Left cardiac atrium (tissue), 4 donors: ENCODE measurements at places on chromosomes 16 and 17.

DNA sequence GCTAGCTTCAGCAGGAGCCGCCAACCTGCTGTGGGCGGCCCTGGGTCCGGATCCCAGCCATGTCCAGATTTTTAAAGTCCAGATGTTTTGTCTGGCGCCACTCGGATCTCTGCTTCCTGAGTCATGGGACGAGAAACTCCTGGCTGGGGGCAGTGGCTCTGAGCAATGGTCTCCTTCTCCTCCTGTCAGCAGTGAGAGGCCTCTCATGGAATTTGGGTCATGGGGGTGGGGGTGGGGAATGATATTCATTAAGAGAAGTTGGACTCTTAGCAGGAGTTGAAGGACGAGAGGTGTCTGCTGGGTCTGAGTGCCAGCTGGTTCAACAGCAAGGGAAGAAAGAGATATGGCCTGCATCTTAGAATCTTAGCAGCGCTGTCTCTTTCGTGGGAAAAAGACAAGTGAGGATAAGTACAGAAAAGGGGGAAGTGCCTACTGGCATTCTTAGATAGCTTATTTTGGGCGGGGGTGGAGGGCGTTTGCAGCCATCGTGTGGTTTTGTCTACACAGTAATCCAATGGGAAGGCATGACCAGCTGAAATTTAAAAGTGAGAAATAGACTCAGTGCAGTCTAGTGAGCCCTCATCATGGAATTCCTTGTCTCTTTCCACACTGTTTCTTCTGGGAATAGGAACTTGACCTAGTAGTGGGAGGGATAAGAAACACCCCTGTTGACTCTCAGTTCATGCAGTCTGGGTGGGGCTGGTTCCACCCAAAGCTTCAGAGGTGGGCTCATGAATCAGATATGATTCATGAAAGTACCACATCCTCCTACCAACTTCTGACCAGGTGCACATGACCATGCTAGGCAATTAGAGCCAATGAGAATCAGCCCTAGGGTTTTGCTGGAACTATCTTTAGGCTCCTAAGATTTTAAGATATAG lies 80.5 kb downstream of the MYH13 start:
- peak; percentile 62 for DNase-seq

DNA sequence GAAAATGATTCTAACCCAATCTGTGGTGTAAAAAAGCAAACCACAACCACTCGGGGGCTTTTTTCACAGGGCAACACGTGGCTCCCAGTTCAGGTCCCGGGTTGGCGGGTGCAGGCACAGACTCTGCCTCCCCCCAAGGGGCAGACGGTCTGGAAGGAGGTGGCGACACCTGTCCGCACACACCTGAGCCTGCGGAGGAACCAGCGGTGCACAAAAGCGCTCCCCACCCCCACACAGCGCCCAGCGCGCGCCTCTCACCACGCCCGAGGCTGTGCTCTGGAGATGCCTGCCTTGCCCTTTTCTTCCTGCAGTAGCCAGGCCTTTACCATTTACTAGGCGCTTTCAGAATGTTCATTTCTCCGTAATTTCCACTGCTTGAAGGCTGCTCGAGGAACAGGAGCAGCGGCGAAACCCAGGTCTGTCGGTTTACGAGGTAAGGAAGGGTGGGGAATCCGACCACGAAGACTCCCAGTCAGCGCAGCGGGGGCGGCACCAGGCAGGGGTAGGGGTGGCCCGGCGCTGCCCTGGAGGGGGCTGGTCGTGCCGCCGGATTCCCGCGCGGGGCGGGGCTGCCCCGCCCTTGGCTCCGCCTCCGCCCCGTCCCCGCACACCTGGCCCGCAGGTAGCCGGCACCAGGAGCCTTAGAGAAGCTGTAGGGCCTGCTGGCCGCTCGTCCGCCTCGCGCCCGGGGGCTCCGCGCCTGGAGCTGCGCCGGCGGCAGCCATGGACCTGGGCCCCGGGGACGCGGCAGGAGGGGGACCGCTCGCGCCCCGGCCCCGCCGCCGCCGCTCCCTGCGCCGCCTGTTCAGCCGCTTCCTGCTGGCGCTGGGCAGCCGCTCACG lies at the start of gene USP43:
USP43 (plus strand) TSS at position 608 of the 842 bp plus-strand sequence; CDS start at position 724, 116 bp downstream.
- DNase-seq: no peak

DNA sequence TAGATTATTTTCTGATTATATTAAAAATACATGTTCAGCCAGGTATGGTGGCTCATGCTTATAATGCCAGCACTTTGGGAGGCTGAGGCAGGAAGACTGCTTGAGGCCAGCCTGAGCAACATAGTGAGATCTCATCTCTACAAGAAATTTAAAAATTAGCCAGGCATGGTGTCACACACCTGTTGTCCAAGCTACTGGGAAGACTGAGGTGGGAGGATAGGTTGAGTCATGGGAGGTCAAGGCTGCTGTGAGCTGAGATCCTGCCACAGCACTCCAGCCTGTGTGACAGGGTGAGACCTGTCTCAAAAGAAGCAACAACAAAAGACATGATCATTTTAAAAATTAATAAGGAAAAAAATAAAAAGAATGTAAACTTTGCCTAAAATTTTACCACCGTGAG lies 40.7 kb downstream of the PRAC1 start:
- DNase-seq: no peak

DNA sequence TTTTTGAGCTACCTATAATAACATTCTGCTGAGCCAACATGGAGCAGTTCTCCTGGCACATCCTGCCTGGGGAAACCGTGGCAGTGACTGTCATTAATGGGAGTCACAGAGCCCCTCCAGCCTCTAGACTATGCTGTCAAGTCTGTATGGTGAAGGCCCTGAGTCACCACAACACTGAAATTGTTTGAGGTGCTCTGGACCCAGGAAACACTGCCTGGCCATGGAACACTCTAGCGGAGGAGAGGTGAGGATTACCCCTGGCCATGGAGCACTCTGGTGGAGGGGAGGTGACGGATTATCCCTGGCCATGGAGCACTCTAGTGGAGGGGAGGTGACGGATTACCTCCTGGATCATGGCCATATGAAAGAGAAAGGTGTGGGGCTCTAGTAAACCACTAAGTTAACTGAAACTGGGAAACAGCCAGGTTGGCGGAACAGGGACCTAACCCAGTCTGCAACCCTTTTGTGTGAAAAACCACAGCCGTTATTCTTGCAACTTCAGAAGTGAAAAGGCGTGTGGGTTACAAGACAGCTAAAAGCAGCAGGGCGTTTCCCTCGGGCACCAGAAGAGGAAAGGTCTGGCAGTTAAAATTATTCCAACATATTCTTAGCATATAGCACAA lies 156.7 kb downstream of the KCNJ12 start:
- no peak for DNase-seq

GRCh38 chr17:80884811-80885210 lies 106.8 kb upstream of the CHMP6 start:
- DNase-seq: peak; percentile 10
